Stimulated activated CD4-positive, alpha-beta T cell treated with anti-CD3 and anti-CD28 coated beads, Interleukin-15, amount 100 ng/mL, for 1 hour (primary cell): ENCODE measurements at places on chromosomes 2 and 18.

DNA sequence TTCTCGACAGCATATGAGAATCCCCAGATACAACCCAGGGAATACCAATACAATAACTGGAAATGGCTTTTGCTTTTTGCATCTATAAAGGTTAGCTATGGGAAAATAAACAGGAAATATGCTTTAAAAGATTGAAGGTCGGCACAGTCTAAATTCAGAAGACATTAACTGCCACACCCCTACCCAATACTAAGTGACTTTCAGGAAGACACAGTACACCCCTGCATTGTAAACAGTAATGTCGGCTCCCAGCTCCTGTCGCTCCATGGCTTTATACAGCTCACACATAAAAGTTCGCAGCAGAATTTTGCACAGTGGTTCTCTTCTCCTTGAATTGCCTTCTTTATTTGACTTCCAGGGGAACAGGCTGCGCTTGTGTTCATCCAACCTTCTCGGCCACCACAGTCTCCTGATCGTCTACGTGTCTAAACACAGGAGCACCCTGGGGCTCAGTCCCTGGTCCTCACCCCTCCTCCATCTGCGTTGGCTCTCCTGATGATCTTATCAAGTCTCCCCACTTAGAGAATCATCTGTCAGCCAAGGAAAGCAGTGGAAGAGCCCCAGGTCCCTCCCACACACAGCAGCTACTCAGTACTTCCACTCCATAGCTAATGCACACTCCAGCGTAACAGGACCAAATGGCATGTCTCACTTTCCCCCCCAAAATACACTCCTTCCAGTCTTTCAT lies 22.7 kb downstream of the CYB5A start:
- DNase-seq: no peak

DNA sequence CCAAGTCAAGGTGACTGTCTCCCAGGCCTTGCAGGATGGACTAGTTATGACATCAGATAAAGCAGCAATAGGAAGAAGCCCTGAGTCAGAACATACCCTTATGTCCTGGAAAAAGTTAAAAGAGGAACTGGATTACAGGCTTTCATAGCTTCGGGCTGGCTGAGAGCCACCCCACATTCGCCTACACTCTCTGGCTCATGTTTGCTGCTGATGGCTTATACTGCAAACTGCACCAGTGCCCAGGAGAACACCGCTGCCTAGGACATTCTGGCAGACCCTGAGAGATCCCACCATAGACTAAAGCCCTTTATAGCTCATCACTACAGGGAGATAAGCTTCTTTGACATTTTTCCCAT lies 20.3 kb downstream of the SLC8A1 start:
- no peak for DNase-seq

- DNase-seq: no peak
Observed at GRCh38 chr2:208174144-208174543, 10.8 kb upstream of the CRYGA start.

- no peak for DNase-seq
Observed at GRCh38 chr2:160581035-160581434, 87.4 kb upstream of the RBMS1 start.

DNA sequence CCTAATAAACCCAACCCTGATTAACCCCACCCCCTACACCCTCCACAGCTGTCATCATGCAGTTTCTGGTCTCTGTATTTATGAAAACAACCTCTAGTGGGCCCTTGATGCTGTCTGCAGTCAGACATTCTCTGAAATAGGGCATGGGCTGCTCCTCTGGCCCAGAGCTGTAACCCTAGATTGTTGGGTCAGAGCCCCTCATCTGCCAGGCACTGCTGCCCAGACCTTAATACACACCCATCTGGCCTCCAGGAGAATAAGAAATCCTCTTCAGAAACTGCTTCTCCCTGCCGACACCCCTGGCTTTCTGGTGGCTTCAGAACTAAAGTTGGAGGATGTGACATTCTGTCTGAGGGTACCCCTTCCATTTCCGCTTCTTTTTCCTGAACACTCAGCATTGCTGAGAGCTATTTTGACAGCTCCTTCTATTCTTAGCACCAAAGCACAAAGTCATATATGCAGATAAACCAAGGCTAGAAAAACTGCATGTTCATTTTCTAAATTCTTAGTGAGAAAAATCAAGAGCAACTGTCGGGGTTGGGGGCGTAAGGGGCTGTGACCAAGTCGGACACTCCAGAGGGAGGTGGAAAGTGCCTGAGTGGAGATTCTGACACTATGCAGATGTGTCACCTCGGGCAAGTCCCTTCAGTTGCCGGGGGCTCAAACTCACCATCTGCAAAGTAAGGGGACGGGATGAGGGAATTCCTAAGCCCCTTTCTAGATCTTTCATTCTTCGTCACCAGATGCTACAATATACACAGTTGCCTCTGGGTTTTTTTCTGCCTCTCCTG lies 28.7 kb downstream of the SRSF7 start:
- DNase-seq: peak; percentile 38

DNA sequence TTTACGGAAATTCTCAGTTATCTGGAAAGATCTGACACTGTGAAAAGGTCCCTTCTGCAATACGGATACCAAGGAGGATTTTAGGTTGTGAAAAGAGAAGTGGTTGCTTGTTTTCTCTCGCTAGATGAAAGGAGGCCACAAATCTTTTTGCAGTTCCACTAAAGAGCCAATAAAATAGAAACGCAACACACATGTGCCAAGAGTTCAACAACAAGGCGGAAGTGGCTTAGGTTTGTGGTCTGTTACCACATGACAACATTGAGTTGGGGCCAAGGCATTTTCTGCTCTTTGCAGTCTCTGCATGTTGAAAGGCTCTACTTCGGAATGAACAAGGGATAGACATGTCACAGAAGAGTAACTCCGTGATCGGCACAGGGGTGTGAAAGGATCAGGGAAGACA lies 115.7 kb upstream of the OSR1 start:
- DNase-seq: peak; percentile 6

GRCh38 chr2:85713836-85714235 lies 19.7 kb downstream of the GNLY start:
- no peak for DNase-seq

DNA sequence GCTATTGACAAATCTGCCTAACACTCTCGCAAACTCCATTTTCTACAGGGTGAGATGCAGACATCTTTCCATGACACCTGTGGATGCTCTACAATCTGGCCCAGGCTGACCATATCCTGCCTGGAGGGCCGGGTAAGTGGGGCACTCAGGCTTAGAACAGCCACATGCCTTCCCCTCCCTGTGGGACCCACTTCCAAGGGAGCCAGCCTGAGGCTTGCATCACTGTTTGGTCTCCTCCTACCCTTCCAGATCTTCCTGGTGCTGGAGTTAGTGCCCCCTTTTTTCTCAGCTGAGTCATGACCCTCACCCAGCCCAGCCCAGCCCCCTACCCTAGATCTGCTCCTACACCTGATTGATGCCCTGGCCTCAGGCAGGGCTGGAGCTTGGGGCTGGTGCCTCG lies 150.2 kb upstream of the MSH6 start:
- no peak for DNase-seq

DNA sequence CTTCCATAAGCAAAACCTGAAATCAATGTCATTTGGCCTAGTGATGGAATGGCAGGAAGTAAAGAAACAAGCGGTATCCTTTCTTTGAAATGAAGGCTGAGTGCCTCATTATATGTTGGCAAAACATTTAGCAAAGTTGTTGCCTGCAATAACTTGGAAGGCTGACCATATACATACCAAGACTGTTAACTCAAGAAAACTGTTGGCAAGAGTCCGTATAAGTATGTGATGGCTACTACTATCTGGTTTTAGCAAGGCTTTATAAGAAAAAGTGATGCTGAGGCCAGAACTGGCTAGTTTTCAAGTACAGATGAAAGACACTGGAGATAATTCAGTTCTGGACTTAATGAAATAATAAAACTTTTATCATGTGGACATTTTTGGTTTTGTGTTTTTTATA lies 356.2 kb downstream of the ZNF521 start:
- DNase-seq: no peak

- DNase-seq: no peak
Observed at GRCh38 chr2:56047136-56047535, 123.6 kb upstream of the EFEMP1 start.

DNA sequence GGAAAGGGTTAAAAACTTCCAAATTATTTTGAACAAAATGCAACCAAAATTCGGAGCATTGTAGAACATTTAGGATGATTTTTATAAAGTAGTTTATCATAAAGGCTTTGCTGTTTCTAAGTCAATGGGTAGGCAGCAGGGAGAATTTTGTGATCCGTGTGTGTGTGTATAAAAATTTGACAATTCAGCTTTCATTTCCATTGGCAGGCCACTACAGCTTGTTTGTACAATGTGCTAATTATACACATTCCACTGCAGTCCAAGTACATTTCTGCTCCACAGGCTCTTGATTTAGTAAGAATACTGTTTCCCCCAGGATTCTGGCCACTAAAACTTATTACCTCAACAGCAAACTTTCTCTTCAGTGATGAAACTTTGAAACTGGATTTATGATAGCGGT lies 71.8 kb upstream of the LTBP1 start:
- no peak for DNase-seq

GRCh38 chr2:1887915-1888314 lies 143.6 kb upstream of the PXDN start:
- DNase-seq: no peak

DNA sequence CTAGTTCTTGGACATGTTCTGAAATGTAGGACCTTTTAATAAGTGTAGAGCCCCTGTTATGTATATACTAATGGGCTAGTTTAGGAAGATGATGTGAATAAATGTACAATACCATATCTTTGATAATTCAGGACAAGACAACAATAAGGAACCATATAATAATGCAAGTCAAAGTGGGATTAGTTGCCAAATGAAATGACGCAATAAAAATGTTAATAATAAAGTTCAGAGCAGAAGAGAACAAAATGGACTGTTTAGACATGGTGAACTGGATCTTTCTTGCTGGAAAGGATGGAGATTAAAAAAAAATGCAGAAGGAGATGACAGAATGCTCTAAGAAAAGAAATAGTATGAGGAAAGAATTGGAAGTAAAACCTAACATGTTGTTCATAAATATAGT lies 43.7 kb downstream of the MMADHC start:
- DNase-seq: no peak

GRCh38 chr18:74476140-74476539 lies 19.0 kb upstream of the DIPK1C start:
- no peak for DNase-seq

DNA sequence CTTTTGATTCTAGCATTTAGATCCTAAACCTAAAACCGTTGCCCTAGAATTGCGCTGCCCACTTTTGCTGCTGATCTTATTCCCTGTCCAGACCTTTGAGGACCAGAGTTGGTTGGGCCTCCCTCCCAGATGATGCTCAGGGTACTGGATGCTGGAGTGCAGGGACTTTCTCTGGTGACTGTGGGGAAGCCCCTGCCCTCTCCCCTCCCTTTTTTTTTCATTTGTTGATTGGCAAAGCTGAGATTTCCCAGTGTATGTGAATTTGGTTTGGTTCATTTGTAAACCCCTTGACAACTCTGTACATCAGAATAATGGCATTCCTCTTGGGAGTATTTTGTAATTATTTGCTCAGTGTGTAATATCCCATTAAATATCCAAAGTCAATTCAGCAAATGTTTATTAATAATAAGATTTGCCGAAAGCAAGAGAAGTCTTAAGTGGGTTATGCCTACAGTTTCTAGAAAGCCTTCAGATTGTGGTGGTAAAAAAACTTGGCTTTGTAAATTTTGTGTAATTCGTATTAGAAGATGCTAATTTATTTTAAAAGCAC lies 28.3 kb downstream of the RAB31 start:
- DNase-seq: no peak

DNA sequence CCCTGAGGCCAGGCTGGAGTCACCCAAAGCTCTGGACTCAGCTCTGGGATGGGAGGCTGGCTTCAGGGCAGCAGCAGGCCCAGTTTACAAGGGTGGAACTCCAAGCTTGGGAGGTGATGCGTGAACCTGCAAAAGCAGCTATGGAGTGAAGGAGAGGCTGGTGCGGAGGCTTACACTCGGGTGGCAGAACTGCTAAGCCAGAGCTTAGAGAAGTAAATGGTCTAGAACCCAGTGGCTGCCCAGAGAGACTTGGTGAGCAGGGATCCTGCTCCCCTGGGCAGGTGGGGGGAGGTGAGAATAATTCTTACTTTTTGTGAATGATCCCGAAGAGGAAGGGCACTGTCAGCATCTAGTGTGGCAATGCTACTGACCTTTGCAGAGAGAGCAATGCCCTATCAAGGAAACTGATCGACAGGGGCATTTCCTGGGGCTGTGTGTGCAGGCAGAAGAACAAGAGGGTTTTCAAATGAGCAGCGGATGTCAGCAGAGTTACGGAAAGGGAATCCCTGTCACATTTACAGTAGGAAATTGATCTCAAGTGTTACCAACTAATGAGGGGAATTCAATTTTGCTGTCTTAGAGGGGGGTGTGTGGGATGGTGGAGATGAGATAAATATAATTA lies 80.4 kb downstream of the TGFA start:
- DNase-seq: no peak

DNA sequence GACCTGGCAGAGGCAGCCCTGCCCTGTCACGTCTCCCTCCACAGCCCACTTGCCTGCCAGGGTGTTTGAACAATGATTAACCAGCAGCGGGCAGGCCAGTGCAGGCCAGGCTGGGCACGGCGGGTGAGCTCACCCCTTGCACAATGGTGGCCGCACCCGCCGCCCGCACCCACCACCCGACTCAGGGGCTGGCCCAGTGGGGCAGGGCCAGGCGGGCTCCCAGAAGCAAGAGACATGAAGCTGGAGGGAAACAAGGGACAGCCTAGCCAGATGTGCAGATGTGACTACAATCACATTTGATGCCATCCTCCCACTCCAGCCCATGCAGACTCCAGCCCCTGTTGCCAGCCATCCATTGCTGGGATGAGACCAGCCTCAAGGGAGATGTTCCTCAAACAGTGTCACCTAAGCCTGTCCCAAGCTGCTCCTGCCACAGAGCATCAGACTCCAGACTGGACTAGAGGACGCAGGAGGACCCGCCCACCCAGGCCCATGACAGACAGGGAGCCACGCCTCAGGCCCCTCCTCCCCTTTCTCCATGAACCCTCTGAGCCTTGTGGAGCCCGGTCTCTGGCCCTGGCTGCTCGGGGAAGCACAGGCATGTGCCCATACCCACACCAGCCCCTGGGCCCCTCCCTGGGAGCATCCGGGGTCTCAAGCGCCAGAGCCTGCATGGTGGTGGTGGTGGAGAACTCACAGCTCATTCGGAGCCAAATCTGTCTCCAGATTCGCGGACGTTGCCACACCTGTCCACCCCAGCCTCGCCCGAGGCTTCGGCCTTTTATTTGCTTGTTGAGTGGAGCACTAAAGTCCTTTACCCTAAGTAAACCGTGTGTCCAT lies 45.0 kb downstream of the SDC1 start:
- no peak for DNase-seq

- no peak for DNase-seq
Observed at GRCh38 chr2:157808421-157808820, 67.7 kb downstream of the ACVR1 start.
